Renal cortical epithelial cell (primary cell): ENCODE measurements at places on chromosomes 7 and 10. TPM values are rescaled to one million over a fixed set of nuclear protein-coding genes. Genes with fewer than 3 reads are reported as not detected.

RTKN2 gene
- 3.4 and 4.7 TPM in 2 replicates for total RNA-seq

CLDN15 gene
- 0.69 and 1.9 TPM in 2 replicates for total RNA-seq

CFAP70 gene
- total RNA-seq: 0.52 and 3.7 TPM in 2 replicates

AKR1C4 gene
- not detected in 2 replicates for total RNA-seq

TSPAN12 gene
- 29.7 and 60.5 TPM in 2 replicates for total RNA-seq

ADAMTS14 gene
- total RNA-seq: 1.9 and 3.6 TPM in 2 replicates

BLNK gene
- total RNA-seq: 0.35 and 2.8 TPM in 2 replicates

BAMBI gene
- 10.4 and 12.0 TPM in 2 replicates for total RNA-seq

GIMAP7 gene
- 0.05 and 0.35 TPM in 2 replicates for total RNA-seq

MYH16 gene
- total RNA-seq: 0.05 and 1.4 TPM in 2 replicates

SPDYE8 gene
- not detected in 2 replicates for total RNA-seq

MMD2 gene
- total RNA-seq: not detected in 2 replicates

SLC29A4 gene
- 2.6 and 39.0 TPM in 2 replicates for total RNA-seq

KIF20B gene
- 5.4 and 10.6 TPM in 2 replicates for total RNA-seq
